ENCODE measurements at places on chromosomes 12 and 14.

DNA sequence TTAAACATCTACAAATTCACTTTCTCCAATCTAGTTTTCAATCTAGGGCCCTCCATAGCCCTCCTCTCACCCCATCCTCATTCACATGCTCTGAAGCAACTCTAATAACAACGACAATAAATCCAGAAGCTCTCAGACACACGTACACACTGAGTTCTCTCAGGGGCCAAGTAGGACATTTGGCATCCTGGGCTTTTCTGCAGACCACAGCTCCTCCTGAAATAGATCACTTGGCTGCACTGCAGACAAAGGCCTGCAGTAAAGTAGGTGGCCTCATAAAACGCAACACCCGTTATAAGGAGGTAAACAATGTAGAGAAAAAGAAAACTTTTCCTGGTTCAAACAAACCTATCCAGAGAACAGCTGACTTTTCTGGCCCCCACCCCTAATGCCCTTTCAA is 111.2 kb downstream of the TMTC1 start:
- DNase-seq = no peak

DNA sequence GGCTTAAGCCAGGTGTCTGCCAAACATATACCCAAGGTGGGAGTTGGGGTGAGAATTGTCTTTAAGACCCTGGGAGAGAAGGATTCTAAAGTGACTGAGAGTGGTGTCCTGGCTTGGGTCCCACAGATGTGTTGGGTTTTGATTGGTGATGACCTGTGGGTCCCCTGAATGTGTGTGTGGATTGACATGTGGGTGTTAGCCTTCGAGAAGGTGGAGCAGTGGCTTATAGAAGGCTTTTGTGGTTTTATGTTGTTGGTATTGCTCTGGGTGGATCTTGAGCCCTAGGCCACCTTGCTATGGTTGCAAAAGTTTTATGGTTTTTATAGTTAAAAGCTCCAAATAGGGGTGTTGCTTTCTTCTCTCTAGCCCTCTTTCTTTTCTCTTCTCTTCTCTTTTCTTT is 29.7 kb downstream of the PLEKHG3 start:
- no peak for DNase-seq

DNA sequence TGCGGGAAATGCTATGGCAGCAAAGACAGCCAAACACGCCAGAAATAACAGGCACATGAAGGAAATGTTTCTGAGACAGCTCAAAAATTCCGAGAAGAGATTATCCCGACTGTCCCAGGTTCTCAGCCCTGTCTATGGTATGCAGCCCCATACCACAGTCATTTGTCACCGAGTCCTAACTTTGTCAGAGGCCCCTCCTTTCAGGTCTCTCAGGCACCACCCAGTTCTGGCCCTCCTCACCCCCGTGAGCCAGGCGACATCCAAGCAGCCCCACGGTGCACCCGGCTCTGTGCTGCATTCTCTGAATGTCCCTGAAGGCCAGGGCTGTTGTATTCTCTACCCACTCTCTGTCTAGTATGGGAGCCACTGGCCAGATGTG is 24.0 kb downstream of the SSH1 start:
- DNase-seq = no peak

GRCh38 chr12:88238406-88238805 is 96.3 kb downstream of the TMTC3 start:
- DNase-seq = no peak

DNA sequence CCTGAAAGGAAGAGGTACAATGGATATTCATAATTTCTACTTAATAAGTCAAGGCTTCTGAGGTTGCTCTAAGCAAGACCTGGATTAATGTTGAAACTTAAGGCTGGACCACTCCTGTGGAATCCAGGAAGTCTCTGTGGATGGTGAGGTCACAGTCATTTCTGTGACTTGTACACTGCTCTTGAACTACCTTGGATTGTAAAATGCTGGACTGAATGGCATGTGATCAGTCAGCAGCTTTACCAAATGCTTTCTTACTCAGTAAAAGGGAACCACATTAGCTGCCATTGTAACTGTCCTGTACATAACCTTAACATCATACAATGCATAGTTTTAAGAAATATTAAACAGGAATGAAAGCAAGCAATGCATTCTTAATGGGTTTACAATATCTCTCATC is 182.9 kb downstream of the NOVA1 start:
- no peak for DNase-seq

DNA sequence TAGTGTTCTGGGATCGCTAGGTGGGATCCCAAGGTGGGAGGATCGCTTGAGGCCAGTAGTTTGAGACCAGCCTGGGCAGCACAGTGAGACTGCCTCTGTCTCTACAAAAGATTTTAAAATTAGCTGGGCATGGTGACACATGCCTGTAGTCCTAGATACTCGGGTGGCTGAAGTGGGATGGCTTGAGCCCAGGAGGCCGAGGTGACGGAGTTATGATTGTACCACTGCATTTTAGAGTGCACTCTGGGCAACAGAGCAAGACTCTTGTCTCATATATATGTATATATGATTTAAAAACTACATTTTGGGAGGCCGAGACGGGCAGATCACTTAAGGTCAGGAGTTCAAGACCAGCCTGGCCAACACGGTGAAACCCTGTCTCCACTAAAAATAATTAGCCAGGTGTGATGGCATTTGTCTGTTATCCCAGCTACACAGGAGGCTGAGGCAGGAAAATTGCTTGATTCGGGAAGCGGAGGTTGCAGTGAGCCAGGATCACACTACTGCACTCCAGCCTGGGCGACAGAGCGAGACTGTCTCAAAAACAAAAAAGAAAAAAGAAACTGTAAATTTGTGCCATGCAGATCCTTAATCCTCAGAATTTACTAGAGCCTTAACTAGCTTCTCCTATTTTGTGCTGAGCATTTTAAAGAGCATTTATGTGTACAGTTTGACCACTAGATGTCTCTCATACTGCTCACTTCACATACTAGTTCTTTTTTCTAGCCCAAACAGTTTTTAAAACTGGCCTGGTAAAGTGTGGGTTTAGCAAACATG is 114.8 kb downstream of the MON2 start:
- DNase-seq = no peak

DNA sequence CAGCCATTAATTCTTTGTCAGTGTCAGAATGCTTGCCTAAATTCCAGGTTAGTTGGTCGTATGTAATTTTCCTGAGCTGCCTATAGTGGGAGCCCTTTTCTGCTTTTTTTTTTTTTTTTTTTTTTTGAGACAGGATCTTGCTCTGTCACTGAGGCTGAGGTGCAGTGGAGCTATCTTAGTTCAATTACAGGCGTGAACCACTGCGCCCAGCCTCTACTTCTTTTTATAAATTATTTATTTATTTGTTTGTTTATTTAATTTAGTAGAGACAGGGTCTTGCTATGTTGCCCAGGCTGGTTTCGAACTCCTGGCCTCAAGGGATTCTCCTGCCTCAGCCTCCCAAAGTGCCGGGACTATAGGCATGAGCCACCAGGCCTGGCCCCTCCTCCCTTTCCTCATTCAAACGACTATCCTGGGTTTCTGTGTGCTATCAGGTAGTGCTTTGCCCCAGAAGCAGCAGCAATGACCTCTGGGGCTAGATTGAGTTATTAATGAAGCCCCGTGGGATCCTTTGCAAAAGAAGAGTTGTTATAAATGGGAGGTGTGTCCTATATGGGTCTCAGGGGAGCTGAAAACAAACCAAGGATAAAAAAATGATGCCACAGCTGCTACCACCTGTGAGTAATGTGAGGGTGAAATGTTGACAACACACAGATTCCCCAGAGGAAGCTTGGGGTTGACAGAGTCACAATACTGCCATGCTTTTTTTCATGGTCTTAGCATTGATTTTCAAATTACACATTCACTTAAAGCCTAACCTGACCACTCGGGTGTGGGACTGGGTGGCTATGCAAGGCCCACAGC is 34.6 kb upstream of the NFKBIA start:
- DNase-seq = no peak

- no peak for DNase-seq
Observed at GRCh38 chr12:61739925-61740324, 520.3 kb upstream of the USP15 start.

DNA sequence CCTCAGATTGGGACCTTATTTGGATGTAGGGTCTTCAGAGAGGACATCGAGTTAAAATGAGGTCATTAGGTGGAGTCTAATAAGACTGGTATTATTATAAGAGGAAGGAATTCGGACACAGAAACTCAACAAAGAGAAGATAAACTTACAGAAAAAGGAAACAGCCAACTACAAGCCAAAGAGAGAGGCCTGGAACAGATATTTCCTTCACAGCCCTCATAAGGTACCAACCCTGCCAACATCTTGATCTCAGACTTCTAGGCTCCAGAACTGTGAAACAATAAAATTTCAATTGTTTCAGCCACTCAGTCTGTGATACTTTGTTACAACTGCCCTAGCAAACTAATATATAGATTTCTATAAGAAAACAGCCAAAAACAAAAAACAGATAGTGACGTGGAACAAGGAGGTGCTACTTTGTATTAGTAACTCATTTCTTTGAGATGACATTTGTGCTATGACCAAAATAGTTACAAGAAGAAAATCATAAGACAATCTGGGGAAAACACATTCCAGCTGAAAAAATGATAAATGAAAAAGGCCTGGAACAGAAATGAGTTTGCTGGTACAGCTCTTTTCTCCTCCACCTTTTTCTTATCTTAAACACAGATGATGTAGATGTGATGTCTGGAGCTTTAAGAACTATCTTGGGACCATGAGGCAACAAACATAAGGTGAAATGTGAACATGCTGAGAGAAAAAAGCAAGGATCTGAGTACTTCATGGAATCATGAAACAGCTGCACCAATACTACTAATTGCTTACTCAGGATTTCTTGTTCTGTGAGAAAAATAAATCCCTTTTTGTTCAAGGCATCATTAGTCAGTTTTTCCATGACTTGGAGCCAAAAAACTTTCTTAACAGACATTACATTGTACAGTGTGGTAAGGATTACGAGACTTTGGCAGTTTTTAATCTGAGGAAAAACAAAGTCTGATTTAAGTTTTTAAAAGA is 243.2 kb downstream of the ANO6 start:
- no peak for DNase-seq

- no peak for DNase-seq
Observed at GRCh38 chr12:112270673-112271072, 111.6 kb downstream of the HECTD4 start.

DNA sequence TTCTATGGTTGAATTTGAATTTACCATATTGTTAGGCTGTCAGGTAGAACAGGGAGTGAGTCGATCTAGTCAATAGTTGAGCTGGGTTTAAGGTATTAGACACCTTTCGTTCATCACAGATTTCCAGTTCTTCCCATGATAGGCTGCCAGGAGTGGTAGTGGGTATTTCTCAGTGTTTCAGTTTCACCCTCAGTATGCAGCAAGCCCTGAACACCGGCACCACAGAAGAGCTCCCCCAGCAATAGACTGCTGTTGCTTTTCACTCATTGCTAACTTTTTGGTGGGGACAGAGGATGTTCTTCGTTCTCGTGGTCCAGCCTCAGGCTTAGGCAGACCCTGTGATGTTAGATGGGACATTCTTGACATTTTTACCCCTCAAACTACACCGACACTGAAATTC is 164.6 kb downstream of the PTPRO start:
- DNase-seq = no peak

DNA sequence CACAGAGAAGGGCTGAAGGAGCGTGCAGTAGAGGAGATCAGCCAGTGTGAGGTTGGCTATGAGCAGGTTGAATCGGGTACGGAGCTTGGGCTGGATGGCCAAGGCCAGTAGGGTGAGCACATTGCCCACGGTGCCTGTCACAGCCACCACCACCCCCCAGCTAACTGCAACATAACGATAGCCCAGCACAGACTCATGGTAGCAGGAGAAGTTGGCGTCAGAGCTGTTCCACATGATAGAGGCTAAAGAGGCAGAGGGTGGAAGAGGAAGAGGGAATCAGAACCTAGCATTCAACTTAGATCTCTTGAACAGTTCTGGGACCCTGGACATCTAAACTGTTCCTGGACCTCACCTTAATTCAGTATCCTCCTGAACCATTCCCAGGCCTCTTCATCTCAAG is 668 bp downstream of the GPR84 start:
- no peak for DNase-seq

- no peak for DNase-seq
Observed at GRCh38 chr14:32366986-32367385, 37.9 kb downstream of the AKAP6 start.

- DNase-seq = peak; percentile 4
Observed at GRCh38 chr12:13661005-13661887, 320.2 kb downstream of the GRIN2B start.

DNA sequence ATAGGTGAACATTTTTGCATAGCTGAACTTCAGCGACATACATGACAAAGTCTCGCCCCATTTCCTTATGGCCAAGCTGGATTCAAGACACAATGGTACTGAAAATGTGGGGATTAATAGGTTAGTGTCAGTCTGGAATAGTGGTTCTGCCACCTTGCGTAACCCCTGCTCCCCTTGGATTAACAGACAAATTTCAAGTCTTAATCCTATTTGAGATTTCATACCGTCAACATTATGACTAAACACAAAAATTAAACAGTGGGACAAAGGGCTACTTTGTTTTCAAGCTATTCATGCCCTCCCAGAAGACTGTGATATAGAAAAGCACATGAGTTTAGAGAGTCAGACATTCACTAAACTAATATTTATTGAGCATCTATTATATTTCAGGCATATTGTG is 138.9 kb upstream of the HIF1A start:
- DNase-seq = no peak
